ENCODE measurements at places on chromosomes 2 and 18. TPM values are rescaled to one million over a fixed set of nuclear protein-coding genes. Genes with fewer than 3 reads are reported as not detected.

CD226 gene
- 0.27 TPM for polyA plus RNA-seq

GRCh38 chr18:73696698-73697097 lies 450.9 kb downstream of the FBXO15 start:
- H3K36me3 ChIP-seq = no peaks in the 10 kb centered on the region
- no peaks in the 10 kb centered on the region for H3K27me3 ChIP-seq
- no peak overlapping the region for H3K4me3 ChIP-seq
- no peak overlapping the region for H3K27ac ChIP-seq
- no peak for DNase-seq
- H3K4me1 ChIP-seq = no peaks in the 10 kb centered on the region

GRCh38 chr2:228447266-228447915 lies 265.9 kb upstream of the SPHKAP start:
- H3K27me3 ChIP-seq = no peaks in the 10 kb centered on the region
- H3K36me3 ChIP-seq = no peaks in the 10 kb centered on the region
- H3K27ac ChIP-seq = no peak overlapping the region
- no peaks in the 10 kb centered on the region for H3K4me1 ChIP-seq
- H3K4me3 ChIP-seq = no peak overlapping the region

DNA sequence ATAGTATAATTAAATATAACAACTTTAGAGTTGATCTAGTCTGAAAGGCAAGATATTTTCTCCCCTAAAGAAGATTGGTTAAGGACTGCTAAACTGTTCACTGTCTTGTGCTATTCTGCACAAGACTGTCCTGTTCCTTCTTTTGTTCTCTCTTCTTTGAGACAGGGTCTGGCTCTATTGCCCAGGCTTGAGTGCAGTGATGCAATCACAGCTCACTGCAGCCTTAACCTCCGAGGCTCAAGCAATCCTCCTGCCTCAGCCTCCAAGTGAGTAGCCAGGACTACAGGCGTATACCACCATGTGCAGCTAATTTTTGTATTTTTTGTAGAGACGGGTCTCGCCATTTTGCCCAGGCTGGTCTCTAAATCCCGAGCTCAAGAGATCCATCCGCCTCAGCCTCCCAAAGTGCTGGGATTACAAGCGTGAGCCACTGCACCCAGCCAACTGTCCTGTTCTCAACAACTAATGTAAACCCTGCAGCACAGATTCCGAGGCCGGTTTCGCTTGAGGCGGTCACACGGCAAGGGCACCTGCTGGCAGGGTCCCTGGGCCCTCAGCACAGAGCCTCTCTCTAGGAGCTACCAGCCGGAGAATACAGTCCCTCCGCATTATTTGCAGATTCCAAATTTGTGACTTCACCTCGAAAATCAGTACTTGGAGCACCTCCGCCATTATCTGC lies 16.4 kb downstream of the PXDN start:
- H3K27ac ChIP-seq = no peak overlapping the region
- H3K36me3 ChIP-seq = no peaks in the 10 kb centered on the region
- H3K27me3 ChIP-seq = no peaks in the 10 kb centered on the region
- no peaks in the 10 kb centered on the region for H3K4me1 ChIP-seq
- H3K4me3 ChIP-seq = no peak overlapping the region

- no peak overlapping the region for H3K4me3 ChIP-seq
- no peaks in the 10 kb centered on the region for H3K4me1 ChIP-seq
- H3K27ac ChIP-seq = no peak overlapping the region
- DNase-seq = no peak
- H3K27me3 ChIP-seq = no peaks in the 10 kb centered on the region
- H3K36me3 ChIP-seq = no peaks in the 10 kb centered on the region
Observed at GRCh38 chr2:20071397-20072383, 20.3 kb upstream of the LAPTM4A start.

INPP5D gene
- 4.7 TPM for polyA plus RNA-seq

DNA sequence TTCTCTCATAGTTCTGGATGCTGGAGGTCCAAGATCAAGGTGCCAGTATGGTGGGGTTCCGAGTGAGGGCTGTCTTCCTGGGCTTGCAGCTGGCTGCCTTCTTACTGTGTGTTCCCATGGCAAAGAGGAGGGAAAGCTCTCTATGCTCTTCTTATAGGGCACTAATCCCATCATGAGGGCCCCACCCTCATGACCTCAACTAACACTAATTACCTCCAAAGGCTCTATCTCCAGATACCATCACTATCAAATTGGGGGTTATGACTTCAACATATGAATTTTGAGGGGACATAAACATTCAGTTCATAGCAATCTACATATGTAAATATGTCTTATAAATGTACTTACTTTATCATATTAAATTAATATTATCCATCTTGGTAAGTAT lies 274.5 kb upstream of the SESTD1 start:
- H3K4me1 ChIP-seq = no peaks in the 10 kb centered on the region
- no peak overlapping the region for H3K27ac ChIP-seq
- H3K27me3 ChIP-seq = no peaks in the 10 kb centered on the region
- DNase-seq = no peak
- no peaks in the 10 kb centered on the region for H3K36me3 ChIP-seq

HOXD13 gene
- polyA plus RNA-seq = not detected

CDCA7 gene
- 94.7 TPM for polyA plus RNA-seq

GRCh38 chr2:230783101-230783500 lies 70.5 kb downstream of the CAB39 start:
- peaks cover 10% of the 10 kb centered on the region for H3K4me1 ChIP-seq
- no peak for DNase-seq
- H3K36me3 ChIP-seq = no peaks in the 10 kb centered on the region
- no peaks in the 10 kb centered on the region for H3K27me3 ChIP-seq

- no peak overlapping the region for H3K27ac ChIP-seq
- DNase-seq = no peak
- H3K4me1 ChIP-seq = no peaks in the 10 kb centered on the region
Observed at GRCh38 chr2:134103196-134103595, 150.7 kb upstream of the MGAT5 start.

POTEC gene
- polyA plus RNA-seq = not detected

DCDC2C gene
- polyA plus RNA-seq = not detected

DNA sequence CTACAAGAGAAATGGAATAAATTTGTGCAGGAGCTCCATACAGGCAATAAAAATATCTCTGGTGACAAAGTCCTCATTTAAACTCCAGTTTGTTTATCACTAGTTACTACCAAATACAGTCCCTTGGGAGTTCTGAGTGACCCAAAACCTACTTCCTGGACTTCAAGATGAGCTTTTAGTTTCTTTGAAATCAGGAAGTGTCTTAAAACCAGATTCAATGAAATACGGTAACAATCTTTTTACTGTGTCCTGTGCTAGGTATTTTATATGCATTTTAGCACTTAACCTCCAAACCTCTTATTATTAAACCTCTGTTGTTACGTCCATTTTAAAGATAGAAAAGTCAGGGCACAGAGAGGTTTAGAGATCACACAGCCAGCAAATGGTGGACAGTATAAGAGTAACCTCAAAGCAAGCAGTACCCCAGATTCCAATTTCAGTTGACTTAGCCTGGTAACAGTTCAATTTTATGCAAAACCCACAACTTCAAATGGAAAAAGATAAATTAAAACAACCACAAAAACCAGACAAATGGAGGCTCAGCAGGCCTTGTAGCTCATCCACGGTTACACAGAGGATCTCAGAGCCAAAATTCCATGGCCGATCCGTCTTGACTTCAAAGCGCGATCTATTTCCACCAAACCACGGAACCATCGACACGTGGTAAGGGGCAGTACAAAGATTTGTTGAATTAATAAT lies 1.3 kb upstream of the KCMF1 start:
- H3K36me3 ChIP-seq = peaks cover 14% of the 10 kb centered on the region
- peak overlapping the region; percentile 96 for H3K27ac ChIP-seq
- H3K4me1 ChIP-seq = peaks cover 5% of the 10 kb centered on the region
- H3K4me3 ChIP-seq = peak overlapping the region; percentile 93
- no peaks in the 10 kb centered on the region for H3K27me3 ChIP-seq

DNA sequence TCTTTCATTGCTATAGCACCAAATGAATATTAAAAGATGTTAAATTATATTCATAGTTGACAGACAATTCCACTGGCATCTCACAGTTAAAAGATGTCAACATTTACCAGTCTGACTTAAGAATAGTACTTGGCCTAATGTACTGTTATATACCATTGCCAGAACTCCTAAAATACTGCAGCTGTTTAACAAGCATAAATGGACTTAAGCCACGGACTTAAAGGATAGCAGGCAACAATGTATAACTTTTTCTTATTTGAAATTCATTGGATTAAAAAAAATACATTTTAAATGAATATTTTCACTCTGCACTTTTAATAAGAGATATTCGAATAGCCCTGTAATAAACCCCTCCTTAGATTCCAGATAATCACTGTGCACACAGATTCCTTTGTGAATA lies 3.8 kb downstream of the TCF4 start:
- H3K27ac ChIP-seq = no peak overlapping the region
- H3K27me3 ChIP-seq = no peaks in the 10 kb centered on the region
- no peaks in the 10 kb centered on the region for H3K36me3 ChIP-seq
- no peak for DNase-seq

GRCh38 chr2:211281430-211282073 lies 725.2 kb downstream of the CPS1 start:
- DNase-seq = no peak
- H3K36me3 ChIP-seq = no peaks in the 10 kb centered on the region
- no peak overlapping the region for H3K27ac ChIP-seq
- no peaks in the 10 kb centered on the region for H3K4me1 ChIP-seq
- no peaks in the 10 kb centered on the region for H3K27me3 ChIP-seq

CEP76 gene
- 2.7 TPM for polyA plus RNA-seq

CRYGA gene
- not detected for polyA plus RNA-seq

HRH4 gene
- 0.03 TPM for polyA plus RNA-seq

DNA sequence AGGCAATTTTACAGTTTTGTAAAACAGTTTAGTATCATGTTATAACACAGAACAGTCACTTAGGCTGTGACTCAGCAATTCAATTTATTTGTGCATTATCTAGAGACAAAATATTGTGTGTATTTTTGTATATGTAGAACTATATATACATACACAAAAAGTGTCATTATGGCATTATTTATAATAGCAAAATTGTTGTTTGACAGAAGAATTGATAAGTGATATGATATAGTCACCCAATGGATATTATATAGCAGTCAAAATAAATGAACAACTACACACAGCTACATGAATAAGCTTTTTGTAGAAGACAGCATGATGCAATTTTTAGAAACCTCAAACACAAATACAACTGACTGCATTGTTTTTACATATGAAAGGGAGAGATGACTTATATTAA lies 334.0 kb downstream of the TRIB2 start:
- no peak overlapping the region for H3K27ac ChIP-seq
- H3K4me1 ChIP-seq = no peaks in the 10 kb centered on the region
- no peaks in the 10 kb centered on the region for H3K27me3 ChIP-seq
- DNase-seq = no peak

- no peaks in the 10 kb centered on the region for H3K27me3 ChIP-seq
- no peaks in the 10 kb centered on the region for H3K36me3 ChIP-seq
- H3K4me3 ChIP-seq = no peak overlapping the region
- no peaks in the 10 kb centered on the region for H3K4me1 ChIP-seq
Observed at GRCh38 chr2:221415789-221416188, 156.3 kb downstream of the EPHA4 start.

DPP4 gene
- polyA plus RNA-seq = 51.7 TPM

DNA sequence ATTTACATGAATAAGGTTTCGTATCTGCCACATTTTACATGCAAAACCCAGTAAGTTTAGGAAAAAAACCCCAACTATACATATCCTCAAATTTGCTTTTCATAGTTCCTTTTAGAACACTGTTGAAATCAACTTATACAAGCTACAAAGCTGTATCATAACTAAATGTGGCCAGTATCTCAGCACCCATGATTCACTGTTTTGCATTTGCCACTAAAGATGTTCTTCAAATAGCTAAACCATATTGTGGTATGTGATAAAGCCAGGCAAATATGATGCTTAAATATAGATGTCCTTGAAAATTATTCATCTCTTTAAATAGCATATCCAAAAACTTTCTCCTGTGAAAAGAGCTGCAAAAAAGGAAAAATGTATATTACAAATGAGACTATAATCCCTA lies 29.9 kb downstream of the ROCK2 start:
- H3K4me3 ChIP-seq = no peak overlapping the region
- no peaks in the 10 kb centered on the region for H3K36me3 ChIP-seq
- no peak overlapping the region for H3K27ac ChIP-seq
- H3K27me3 ChIP-seq = no peaks in the 10 kb centered on the region

- H3K4me1 ChIP-seq = no peaks in the 10 kb centered on the region
- no peak for DNase-seq
- H3K27me3 ChIP-seq = no peaks in the 10 kb centered on the region
- H3K27ac ChIP-seq = no peak overlapping the region
- H3K4me3 ChIP-seq = no peak overlapping the region
Observed at GRCh38 chr18:74869904-74870863, 272.5 kb downstream of the ZNF407 start.

GAREM1 gene
- polyA plus RNA-seq = 12.8 TPM

AKAIN1 gene
- not detected for polyA plus RNA-seq

- no peaks in the 10 kb centered on the region for H3K36me3 ChIP-seq
- H3K4me1 ChIP-seq = no peaks in the 10 kb centered on the region
- no peak for DNase-seq
- no peaks in the 10 kb centered on the region for H3K27me3 ChIP-seq
- H3K27ac ChIP-seq = no peak overlapping the region
Observed at GRCh38 chr18:63992751-63993150, 22.9 kb downstream of the SERPINB8 start.

DNA sequence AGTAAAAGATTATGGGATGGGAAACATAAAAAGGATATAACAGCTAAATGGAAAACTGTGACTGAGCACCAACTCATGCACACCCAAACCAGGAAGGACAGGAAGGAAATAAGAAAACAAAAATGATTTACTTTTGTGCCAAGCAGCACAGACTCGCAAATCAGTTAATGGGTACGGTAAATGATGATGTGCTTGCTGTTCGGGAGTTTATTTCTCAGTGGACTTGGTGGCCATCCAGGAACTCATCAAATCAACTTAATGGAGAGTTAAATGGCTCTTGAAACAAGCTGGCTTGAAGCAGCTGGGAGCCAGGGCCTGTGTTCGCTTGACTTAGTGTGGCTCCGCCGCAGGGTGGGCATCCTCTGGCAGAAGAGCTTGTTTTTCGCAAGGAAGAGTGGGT lies 36.2 kb downstream of the MTCL1 start:
- DNase-seq = no peak
- H3K36me3 ChIP-seq = no peaks in the 10 kb centered on the region
- H3K27ac ChIP-seq = no peak overlapping the region
- H3K27me3 ChIP-seq = no peaks in the 10 kb centered on the region
- no peak overlapping the region for H3K4me3 ChIP-seq

DNA sequence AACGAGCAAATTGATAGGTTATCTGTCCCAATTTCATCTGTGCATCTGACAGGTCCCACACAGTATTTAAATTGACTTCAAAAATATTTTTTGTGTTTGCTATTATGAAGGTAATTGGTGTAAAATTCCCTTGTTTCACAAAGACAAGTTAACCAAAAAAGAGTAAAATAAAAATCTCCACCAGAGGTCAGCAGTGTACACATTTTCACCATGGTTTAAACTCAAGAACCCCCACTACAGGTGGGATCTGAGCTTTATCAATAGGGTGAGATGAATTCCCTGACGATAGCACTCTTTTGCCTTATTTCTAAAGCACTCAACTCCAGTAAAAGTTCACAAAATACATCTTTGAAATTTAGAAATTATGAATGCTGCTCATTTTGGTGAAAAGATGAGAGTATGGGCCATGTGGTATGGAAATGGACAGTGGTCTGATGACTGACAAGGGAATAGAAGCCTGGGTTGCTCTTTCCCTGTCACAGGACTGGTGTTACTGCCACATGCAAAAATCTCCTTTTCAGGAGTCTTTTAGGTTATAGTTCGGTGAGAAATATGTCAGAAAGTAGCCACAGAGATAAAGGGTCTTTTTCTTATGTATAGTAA lies 68.0 kb downstream of the SERPINB8 start:
- no peak overlapping the region for H3K4me3 ChIP-seq
- H3K27ac ChIP-seq = no peak overlapping the region
- DNase-seq = peak; percentile 34
- no peaks in the 10 kb centered on the region for H3K36me3 ChIP-seq

Measured in small intestine (tissue), 16 donors.